Activated naive CD8-positive, alpha-beta T cell treated with anti-CD3 and anti-CD28 coated beads for 36 hours (primary cell): ENCODE measurements at places on chromosomes 4 and X. TPM values are rescaled to one million over a fixed set of nuclear protein-coding genes. Genes with fewer than 3 reads are reported as not detected.

PGRMC1 gene
- total RNA-seq, result 49.3 TPM

PAGE5 gene
- total RNA-seq, result not detected

CT45A10 gene
- not detected for total RNA-seq

GLUD2 gene
- 0.14 TPM for total RNA-seq

HSPA4L gene
- total RNA-seq, result 4.8 TPM

CLDN22 gene
- total RNA-seq, result not detected

PCDH7 gene
- total RNA-seq, result not detected

ITM2A gene
- total RNA-seq, result 53.4 TPM

TMPRSS11F gene
- total RNA-seq, result not detected

NPY2R gene
- not detected for total RNA-seq

GAGE12E gene
- not detected for total RNA-seq

ALB gene
- total RNA-seq, result not detected

XAGE2 gene
- not detected for total RNA-seq

MID2 gene
- total RNA-seq, result 7.6 TPM

ABLIM2 gene
- 0.41 TPM for total RNA-seq

SMIM31 gene
- total RNA-seq, result not detected

FGFBP2 gene
- total RNA-seq, result 8.6 TPM

CT83 gene
- not detected for total RNA-seq

AFM gene
- total RNA-seq, result not detected

DDX60 gene
- 22.2 TPM for total RNA-seq

NAP1L2 gene
- total RNA-seq, result 2.4 TPM

NLGN3 gene
- 0.41 TPM for total RNA-seq

STBD1 gene
- 0.20 TPM for total RNA-seq

STS gene
- total RNA-seq, result 1.2 TPM

RBMXL3 gene
- not detected for total RNA-seq

GYG2 gene
- not detected for total RNA-seq

GPC3 gene
- total RNA-seq, result 0.18 TPM

GYPA gene
- not detected for total RNA-seq

PRRG1 gene
- not detected for total RNA-seq

SSR4 gene
- 133 TPM for total RNA-seq

PDCL2 gene
- total RNA-seq, result not detected

PNMA5 gene
- total RNA-seq, result not detected

RXFP1 gene
- total RNA-seq, result not detected

XAGE5 gene
- not detected for total RNA-seq

APOOL gene
- 22.2 TPM for total RNA-seq

RTL5 gene
- total RNA-seq, result 0.08 TPM

LCORL gene
- total RNA-seq, result 4.6 TPM

PDLIM3 gene
- not detected for total RNA-seq

HEPH gene
- not detected for total RNA-seq

STEEP1 gene
- total RNA-seq, result 27.4 TPM

ZNF827 gene
- total RNA-seq, result 22.8 TPM

CT47B1 gene
- total RNA-seq, result not detected

MAGEA1 gene
- total RNA-seq, result not detected

PLAC1 gene
- total RNA-seq, result not detected
